Hematopoietic multipotent progenitor cell treated with erythropoietin and hydrocortisone succinate and interleukin-3 and kit ligand, for 8 days (in vitro differentiated cells): ENCODE measurements at places on chromosomes 11 and 22.

DNA sequence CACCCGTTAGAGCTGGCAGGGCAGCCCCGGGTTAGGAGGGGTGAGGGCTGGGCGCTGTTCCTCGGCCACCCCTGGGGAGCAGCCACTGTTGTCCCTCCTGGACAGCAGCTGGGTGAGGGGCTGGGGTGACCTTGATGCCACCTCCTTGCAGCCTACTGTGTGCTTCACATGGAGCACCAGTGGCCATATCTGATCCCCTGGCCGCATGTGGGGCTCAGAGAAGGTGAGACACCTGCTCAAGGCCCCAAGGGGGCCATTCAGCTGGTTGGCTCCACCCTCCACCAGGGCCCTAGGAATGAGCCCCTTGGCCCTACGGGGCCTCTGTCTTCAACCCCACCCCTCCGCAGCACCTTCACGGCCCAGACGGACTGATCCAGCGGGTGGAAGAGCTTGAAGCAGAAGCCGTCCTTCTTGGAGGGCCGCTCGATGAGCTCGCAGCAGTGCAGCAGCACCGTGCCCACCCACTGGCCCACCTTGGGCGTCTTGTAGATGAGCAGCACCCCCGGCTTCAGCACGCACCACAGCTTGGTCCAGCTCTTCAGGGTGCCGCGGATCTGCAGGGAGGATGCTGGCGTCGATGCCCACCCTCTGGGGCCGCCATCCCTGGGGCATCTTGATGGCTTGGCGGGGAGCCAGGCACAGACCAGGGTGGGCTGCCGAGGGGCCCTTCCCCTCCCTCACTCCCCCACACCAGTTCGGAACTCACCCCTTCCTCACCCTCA, 44.9 kb downstream of the OSBPL5 start:
- DNase-seq = no peak

DNA sequence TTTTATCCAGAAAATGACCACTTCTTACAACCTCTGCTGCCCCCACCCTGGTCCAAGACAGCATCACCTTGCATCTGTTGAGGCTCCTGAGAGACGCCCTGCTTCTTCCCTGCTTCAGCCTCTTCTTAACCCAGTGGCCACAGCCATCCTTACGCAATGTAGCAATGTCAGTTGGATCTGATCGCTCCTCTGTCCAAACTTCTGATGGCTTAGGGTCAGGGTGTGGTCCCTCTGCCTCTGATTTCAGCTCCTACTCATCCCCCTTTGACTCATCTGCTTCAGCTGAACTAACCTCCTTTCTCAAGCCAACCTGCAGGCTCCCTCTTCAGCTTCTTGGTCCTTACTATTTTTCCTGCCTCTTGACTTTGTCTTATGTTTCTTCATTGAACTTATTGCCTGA, 280.8 kb downstream of the KIRREL3 start:
- no peak for DNase-seq

GRCh38 chr11:132244846-132245245, 874.4 kb downstream of the NTM start:
- no peak for DNase-seq

- DNase-seq = peak; percentile 72
Observed at GRCh38 chr22:29470159-29470855, 9.7 kb upstream of the NEFH start.

DNA sequence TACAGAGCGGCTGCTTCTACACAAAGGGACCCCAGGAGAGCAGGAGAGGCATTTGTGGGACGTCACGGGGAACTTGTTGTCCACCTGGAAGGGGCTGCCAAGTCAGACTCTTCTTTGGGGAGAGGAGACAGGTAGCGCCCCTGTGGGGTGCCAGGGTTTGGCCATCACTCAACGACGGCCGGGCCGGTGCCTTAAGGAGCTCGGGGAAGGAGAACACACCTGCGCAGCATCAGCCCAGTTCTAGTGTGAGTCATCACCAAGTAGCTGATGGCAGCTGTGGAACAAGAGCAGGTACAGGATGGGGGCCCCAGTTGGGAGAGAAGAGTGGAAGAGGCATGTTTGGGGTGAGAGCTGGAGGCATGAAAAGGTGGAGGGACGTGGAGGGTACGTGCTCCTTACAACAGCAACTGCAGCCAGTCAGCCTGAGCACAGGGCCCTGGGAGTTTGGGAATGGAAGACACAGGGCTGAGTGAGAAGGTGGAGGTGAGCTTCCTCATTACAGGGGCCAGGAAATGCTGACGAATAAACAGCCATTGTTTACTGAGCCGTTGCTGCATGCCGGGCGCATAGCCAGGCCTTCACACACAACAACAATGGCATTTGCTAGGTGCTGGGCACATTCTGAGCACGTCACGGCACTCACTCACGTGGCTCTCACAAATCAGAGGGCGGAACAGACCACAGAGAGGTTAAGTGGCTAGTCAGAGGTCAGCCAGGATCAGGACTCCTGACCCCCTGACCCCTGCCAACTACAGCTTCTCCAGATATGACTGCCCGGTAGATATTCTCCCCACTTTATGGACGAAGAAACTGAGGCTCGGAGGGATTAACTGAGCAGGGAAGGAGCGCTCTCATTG, 29.1 kb upstream of the TP53I11 start:
- DNase-seq = no peak

DNA sequence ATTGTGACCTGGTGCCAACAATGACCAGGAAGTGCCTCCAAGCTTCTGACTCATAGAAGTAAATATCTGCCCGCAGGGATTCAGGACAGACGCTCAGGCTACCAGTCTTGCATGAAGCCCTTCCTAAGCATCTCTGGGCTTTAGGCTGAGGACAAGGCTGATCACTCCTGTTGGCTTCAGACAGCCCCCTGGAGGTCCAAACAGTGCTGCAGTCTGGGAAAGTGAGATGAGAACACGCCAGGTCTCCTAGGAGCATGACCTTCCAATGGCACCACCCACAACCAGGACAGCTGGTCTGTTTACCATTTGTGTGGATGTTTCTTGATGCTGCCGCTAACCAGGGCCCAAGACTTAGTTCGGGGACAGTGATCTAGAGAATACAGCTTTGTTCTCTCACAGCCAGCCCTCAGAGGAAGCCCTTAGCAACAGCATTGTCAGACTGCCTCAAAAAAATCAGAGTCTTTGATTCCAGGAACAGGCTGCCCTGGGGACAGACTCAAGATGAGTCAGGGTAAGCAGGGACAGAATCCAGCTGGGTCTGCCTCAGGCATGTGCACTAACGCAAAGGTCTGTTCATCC, 111.2 kb downstream of the ZNF280B start:
- no peak for DNase-seq

- peak; percentile 94 for DNase-seq
Observed at GRCh38 chr11:59144579-59145345, 2.1 kb downstream of the FAM111A start.

DNA sequence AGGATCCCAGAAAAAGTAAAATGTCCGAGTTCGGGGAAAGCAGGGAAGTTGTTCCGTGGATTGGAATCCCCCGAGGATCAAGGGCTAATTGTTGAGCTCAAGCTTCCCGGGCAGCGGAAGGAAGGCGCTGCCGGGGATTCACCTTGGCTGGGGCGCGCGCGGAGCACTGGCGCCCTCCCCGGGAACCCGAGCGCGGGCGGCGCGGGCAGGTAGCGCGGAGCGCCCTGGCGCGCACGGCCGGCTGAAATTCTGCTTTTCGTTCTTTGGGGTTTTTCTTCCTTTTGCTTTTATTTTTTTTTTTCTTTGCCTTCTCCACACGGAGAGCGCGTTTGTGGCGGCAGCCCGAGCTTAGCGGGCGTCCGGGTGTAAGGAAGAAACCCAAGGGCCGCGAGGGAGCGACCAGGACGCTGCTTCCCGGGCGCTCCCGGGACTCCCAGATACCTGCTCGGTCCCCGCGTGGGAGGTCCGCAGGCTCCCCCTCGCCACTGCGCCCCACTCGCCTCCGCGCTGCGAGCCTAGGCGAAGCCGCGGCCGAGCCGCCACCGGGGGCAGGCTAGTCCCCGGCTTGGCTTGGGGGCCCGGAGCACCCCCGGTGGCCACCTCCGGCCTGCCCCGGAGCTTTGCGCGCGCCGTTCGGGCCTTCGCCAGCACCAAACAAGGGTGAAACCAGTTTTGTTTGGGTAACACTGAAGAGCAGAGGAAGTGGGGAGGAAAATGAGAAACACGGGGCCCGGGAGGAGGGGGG, 4.8 kb upstream of the IGF2 start:
- DNase-seq = no peak
